ENCODE measurements at places on chromosomes 6 and 20. TPM values are rescaled to one million over a fixed set of nuclear protein-coding genes. Genes with fewer than 3 reads are reported as not detected.
A peak's percentile ranks its signal among the peaks of the same experiment; 100 is the strongest.

GRCh38 chr6:164926686-164927085 is 382.7 kb downstream of the C6orf118 start:
- DNase-seq, result no peak

DNA sequence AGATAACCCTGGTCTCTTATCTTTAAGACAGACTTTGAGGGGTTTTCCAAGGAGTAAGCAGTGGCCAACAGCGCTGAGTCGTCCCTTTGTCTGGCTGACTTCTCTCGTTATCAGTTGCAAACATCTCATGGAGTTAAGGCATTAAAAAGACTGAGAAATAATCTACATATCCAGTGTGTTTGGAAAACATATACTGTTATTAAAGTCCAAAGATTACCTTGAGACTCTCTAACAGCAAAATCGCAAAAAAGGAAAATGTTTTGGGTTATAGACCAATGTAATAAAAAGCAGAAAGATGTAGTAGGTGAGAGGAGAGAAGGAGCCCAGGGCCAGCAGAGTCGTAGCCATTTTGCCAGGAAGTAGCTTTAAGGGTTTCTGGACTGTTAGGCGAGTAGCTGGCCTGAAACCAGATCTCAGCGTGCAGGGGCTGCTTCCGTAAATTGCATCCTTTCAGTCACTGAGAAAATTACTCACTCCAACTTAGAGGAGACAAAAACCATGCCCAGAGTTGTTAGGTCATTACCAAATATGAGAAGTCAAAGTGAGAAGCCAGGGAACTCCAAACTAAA is 24.6 kb downstream of the MYLK4 start:
- peak; percentile 10 for DNase-seq

GRCh38 chr6:4610256-4610655 is 165.9 kb upstream of the CDYL start:
- no peak for DNase-seq

DNA sequence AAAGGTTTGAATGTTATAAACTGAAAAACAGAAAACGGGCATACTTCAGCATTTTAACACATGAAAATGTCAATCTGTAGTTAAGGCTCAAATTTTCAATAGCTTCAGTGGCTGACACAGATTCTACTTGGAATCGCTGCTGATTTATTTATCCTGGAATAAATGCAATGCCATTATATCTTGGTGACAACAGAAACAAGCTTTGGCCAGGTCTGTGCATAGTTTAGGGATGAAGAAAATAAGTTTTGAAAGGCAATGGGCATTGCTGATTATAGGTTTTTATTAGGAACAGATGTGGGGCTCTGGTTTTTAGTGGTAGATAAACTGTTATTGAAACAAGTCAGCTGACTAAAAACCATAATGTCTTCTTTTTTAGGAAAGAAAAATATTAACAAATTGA is 96.8 kb upstream of the SOX4 start:
- DNase-seq, result no peak

DNA sequence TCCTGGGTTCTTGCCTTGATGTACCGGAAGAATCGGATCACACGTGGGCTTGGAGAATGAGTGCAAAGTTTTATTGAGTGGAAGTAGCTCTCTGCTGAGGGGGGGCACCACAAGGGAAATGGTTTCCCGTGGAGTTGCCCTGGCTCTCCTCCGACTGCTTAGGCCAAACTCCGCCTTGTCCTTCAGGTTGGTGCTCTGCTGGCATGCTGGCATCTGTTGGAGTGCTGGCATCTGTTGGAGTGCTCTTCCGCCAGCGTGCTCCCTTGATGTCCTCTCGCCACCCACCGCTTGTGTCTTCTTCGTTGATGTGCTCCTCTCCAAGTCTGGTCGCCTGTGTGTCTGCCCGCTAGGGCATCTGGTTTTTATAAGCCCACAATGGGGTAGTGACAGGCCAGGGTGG is 317.1 kb upstream of the HSF2 start:
- DNase-seq, result no peak

The SIRPG gene
- 1.2 TPM for total RNA-seq

The SEL1L2 gene
- not detected for total RNA-seq

The TCP11 gene
- total RNA-seq, result not detected

The UTRN gene
- total RNA-seq, result 88.9 TPM

The RIMS4 gene
- 1.4 TPM for total RNA-seq

The HTR1E gene
- total RNA-seq, result not detected

The SMLR1 gene
- total RNA-seq, result not detected

The ADGRG6 gene
- total RNA-seq, result 17.1 TPM

DNA sequence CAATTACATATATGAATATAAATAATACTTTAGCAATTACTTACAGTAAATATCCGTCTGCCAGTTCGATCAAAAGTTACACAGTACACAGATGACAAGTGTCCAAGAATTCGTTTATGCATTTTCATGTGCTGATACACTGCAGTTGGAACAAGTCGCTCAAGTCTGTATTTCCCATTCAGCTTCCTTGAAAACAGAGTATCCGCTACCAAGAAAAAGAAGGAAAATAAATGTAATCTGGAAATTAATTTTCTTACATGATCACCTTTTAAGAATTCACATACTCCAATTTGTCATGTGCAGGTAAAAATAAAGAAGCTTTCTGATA is 35.3 kb downstream of the PHIP start:
- DNase-seq, result no peak

DNA sequence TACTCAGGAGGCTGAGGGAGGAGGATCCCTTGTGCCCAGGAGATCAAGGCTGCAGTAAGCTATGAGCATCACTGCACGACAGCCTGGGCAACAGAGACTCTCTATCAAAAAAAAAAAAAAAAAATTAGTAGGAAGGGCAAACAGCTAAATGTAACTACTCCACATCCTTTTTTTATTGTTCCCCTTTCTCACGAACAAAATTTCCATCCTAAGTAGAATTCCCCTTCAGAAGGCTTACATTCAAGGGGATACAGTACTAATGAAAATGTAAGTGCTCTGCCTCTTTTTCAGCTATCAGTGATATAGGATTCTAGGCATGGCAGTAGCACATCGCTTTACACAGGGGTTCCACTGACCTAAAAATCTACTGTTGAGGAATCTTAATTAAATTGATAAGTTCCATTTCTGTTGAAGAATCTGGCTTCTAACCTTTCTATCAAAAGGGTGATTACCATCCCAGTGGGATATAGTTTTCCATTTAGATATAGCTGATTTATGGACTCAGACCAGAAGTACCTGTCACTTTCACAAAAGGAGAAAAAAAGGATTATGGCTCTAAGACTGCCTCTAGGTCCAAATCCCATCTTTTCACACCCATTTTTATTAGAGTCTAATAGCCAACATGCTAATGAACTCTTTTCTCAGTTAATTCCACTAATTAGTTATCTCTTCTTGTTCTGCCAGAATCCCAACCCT is 2.6 kb downstream of the B4GALT5 start:
- no peak for DNase-seq

The REM1 gene
- 1.2 TPM for total RNA-seq

- no peak for DNase-seq
These were observed 245.5 kb downstream of the PACRG start for GRCh38 chr6:162973151-162973872.

DNA sequence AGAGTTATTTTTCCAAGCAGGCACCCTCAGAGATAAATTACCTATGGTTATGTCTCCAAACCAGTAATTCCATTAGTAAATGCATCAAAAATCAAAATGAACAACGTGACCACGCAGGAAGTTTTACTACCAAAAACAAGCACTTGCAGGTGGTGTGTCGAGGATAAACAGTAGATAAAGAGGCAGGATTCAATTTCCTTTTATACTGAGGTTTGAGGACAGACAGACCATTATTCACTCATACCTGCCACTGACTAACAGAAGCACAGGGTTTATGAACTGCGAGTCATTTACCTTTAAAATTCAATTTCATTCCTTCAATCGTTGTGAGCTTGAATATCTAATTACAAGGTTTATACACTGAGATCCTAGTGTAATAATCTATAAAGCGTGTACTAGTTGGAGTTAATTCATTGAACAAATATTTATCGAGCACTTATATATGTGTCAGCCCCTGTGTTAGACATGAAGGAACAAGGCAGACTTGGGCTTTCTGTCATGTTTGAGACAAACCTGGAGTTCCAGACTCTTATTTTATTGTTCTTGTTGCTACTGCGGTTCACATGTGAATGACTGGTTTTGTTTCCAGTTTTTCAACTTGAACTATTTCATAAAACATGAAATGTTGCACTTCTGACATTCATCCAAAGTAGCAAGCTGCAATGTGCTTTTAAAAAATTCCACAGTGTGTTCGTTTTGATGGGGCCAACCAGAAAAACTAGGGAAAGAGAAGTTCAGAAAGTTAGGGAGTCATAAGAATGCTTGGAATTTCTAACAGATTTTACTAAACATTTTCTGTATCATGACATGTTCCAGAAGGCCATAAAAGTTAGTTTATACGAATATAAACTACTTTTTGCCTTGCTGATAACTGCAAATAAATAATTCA is 205.6 kb downstream of the UST start:
- DNase-seq, result no peak
